ENCODE measurements at places on chromosomes 12 and 14.

DNA sequence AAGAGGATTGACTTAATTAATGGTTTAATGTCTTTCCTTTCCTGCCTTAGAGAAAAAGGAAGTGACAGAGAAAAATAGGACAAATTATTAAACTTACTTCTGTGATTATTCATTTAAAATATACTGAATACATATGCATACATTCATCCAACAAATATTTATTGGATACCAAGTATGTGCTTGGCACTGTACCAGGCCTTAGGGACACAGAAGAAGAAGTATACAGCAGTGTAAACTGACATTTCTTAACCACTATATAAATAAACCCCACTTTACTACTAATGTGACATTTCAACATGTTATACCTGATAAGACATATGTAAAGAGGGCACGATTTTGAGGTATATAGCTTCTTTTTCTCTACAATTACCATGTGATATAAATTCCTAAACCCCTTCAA lies 53.6 kb downstream of the ERO1A start:
- DNase-seq, result no peak

DNA sequence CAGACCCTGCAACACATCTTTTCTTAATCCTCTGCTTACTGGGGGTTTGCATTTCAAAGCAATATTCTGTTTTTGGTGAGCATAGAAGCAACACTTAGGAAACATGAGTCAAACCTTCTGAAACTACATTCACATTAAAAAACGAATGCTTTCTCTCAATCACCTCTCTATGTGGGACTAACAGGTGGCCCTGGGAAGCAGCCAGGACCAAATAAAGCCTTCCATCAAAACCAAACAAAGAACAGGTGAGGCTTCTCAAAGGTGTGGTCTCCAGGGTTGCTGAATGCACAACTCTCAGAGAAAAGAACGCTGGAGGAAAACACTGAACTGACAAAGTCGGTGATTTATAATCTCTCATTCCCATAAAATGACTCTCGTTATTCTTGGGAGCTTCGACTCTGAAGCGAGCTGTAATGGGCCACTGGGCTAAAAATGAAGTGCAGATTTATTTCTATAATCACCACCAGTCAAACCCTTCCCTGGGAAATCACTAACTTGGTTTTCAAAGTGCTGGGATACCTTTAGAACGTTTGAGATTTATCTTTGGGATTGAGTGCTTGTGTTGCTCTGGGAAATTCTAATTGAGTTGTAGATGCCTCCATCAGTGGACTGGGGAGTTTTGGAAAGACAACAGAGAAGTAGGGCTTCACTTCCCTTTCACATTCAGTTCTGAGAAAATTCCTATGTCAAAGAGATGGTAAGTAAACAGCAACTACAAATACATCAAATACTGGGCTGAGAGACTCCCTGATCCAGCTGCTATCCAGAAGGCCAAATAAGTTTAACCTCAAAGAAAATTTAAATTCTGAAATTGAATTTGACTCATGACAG lies 262.0 kb upstream of the TMPO start:
- no peak for DNase-seq

DNA sequence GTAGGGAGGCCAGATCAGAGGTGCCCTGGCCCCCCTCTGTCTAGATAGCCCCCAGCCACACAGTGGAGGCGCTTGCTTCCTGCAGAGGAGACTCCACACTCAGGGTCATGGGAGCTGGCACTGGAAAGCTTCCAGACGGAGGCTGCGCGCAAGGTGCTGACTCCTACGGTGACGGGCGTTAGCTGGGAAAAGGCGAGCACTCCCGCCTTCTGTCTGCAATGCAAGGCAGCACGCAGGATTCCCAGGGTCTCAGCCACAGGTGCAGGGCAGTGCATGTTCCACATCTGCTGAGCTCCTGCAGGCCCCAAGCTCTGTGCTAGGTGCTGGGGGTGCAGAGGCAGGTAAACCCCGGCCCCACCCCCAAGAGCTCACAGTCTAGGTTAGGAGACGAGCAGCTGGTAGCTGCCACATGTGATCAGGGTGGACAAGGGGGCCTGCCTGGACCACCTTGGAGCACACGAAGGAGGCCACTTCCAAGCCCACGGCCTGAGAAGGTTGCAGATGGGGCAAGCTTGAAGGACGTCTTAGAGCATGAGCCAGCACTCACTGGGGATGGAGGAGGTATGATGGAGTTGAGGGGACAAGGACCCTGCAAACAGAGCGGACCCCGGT lies 310.9 kb upstream of the DIO3 start:
- DNase-seq, result no peak

- no peak for DNase-seq
Measured at GRCh38 chr14:60090864-60091519, 731 bp upstream of the PCNX4 start.

DNA sequence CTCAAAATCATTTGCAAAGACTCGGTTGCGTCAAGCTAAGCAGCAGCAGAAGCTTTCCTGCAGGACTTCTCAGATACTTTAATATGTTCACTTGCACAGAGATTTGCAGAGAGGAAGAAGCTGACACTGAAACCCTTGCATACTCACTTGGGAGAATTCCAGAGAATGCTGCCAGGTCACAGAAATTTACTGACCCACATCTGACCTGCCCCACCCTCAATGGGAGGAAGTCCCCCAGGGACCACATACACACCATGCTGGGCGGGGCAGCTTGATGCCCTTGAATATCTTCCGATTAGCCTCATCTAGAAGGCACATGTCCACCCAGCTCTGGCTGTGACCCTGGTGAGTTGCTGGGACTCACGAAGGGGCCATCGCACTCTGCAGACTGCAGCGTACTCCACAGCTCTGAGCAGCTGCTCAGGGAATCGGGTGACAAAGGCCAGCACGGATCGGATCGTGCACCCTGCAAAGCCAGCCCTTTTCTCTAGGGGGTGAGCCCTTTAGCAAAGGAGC lies 83.2 kb downstream of the ITPK1 start:
- DNase-seq, result no peak

DNA sequence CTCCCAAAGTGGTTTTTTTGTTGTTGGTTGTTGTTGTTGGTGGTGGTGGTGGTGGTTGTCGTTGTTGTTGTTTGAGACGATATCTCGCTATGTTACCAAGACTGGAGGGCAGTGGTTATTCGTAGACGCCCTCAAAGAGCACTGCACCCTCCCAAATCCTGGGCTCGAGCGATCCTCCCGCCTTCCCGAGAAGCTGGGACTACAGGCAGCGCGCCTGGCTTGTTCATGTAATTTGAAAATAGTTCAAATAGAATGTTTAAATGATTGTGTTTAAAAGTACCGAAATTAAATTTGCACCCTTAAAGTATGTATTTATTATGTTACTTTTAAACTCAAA lies 439 bp upstream of the ANAPC5 start:
- no peak for DNase-seq
